ENCODE measurements at places on chromosomes 5 and 9.

GRCh38 chr5:94153736-94154450 is 412.5 kb upstream of the POU5F2 start:
- no peaks in the 10 kb centered on the region for H3K27me3 ChIP-seq
- DNase-seq, result no peak
- H3K27ac ChIP-seq, result peak overlapping the region; percentile 76
- peaks cover 3% of the 10 kb centered on the region for H3K36me3 ChIP-seq

- no peak overlapping the region for H3K27ac ChIP-seq
- no peaks in the 10 kb centered on the region for H3K27me3 ChIP-seq
- no peaks in the 10 kb centered on the region for H3K36me3 ChIP-seq
These were observed 10.4 kb downstream of the CXXC5 start for GRCh38 chr5:139658501-139658927.

GRCh38 chr9:121897140-121897539 is 196.0 kb downstream of the TTLL11 start:
- H3K27ac ChIP-seq, result peak overlapping the region; percentile 10
- no peak overlapping the region for H3K4me3 ChIP-seq
- peaks cover 22% of the 10 kb centered on the region for H3K27me3 ChIP-seq
- H3K4me1 ChIP-seq, result peaks cover 19% of the 10 kb centered on the region
- H3K36me3 ChIP-seq, result peaks cover 10% of the 10 kb centered on the region

- H3K36me3 ChIP-seq, result peaks cover 3% of the 10 kb centered on the region
- H3K4me3 ChIP-seq, result peak overlapping the region; percentile 100
- H3K27ac ChIP-seq, result peak overlapping the region; percentile 98
- no peak for DNase-seq
These were observed 498 bp downstream of the HAUS6 start for GRCh38 chr9:19102181-19102630.

GRCh38 chr5:33148076-33148513 is 292.7 kb upstream of the TARS1 start:
- H3K36me3 ChIP-seq, result no peaks in the 10 kb centered on the region
- no peak overlapping the region for H3K4me3 ChIP-seq
- no peaks in the 10 kb centered on the region for H3K4me1 ChIP-seq
- H3K27ac ChIP-seq, result no peak overlapping the region

GRCh38 chr9:110126499-110126941 is 81.4 kb downstream of the C9orf152 start:
- DNase-seq, result no peak
- peak overlapping the region; percentile 87 for H3K4me3 ChIP-seq
- H3K27ac ChIP-seq, result peak overlapping the region; percentile 88
- peaks cover 86% of the 10 kb centered on the region for H3K4me1 ChIP-seq
- no peaks in the 10 kb centered on the region for H3K36me3 ChIP-seq

- no peak for DNase-seq
- H3K4me3 ChIP-seq, result no peak overlapping the region
- H3K27ac ChIP-seq, result no peak overlapping the region
- peaks cover 39% of the 10 kb centered on the region for H3K4me1 ChIP-seq
- H3K36me3 ChIP-seq, result no peaks in the 10 kb centered on the region
- no peaks in the 10 kb centered on the region for H3K27me3 ChIP-seq
These were observed 84.1 kb downstream of the PPP2R2B start for GRCh38 chr5:146794326-146795029.

DNA sequence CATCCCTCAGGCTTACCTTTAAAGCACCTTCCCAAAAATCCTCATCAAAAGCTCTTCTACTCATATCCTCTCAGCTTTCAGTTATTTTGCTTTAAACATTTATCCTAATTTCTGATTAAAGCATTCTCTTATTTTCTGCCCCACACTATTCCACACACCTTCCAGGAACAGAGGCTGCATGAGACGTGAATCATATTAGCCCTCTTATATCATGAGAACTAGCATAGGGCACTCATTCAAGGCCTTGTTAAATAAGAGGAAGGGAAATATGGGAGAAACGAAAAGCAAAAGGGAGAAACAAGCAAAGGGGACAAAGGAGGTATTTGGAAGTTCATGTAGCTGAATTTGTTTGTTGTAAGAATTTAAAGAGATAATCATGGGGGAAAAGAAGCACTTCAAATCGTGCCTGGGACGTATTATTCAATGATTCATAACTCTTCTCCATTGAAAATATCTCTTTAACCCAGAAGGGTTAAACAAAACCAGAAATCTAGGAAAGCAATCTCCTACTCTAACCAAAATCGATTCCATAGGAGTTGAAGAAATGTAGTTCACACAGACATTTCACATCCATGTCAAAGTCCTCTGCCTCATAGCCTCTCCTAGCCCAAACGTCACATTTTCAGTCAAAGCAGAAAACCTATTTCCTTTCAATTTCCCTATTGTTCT is 4.1 kb downstream of the ALDH1A1 start:
- DNase-seq, result no peak
- H3K36me3 ChIP-seq, result no peaks in the 10 kb centered on the region
- no peak overlapping the region for H3K27ac ChIP-seq
- no peaks in the 10 kb centered on the region for H3K27me3 ChIP-seq
- no peak overlapping the region for H3K4me3 ChIP-seq
- H3K4me1 ChIP-seq, result peaks cover 5% of the 10 kb centered on the region

GRCh38 chr5:134554319-134555222 is 29.1 kb downstream of the JADE2 start:
- H3K4me1 ChIP-seq, result peaks cover 26% of the 10 kb centered on the region
- H3K36me3 ChIP-seq, result no peaks in the 10 kb centered on the region
- H3K27ac ChIP-seq, result peak overlapping the region; percentile 92
- no peaks in the 10 kb centered on the region for H3K27me3 ChIP-seq
- H3K4me3 ChIP-seq, result no peak overlapping the region

DNA sequence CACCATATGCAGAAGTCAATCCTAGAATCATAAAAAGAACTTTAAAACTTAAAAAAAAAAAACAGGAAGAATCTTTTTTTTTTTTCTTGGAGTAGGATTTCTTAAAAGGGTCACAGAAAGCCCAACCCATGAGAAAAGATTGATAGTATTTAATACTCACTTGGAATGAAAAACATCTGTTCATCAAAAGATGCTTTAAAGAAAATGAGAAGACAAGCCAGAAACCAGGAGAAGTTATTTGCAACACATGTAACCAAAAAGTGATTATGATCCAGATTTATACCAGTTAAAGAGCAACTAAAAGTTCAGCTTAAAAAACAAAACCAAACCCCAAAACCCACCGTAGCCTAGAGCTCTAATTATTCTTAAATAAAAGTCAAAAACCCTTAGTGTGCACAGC is 69.3 kb downstream of the TLE4 start:
- H3K4me1 ChIP-seq, result peaks cover 33% of the 10 kb centered on the region
- no peaks in the 10 kb centered on the region for H3K27me3 ChIP-seq
- no peak for DNase-seq
- H3K4me3 ChIP-seq, result no peak overlapping the region
- peaks cover 33% of the 10 kb centered on the region for H3K36me3 ChIP-seq

GRCh38 chr5:51479840-51480239 is 96.6 kb downstream of the ISL1 start:
- H3K4me1 ChIP-seq, result no peaks in the 10 kb centered on the region
- H3K4me3 ChIP-seq, result no peak overlapping the region
- H3K27me3 ChIP-seq, result peaks cover 2% of the 10 kb centered on the region
- DNase-seq, result no peak
- H3K36me3 ChIP-seq, result no peaks in the 10 kb centered on the region

Data from neural crest cell (in vitro differentiated cells).